Activated CD4-positive, alpha-beta T cell treated with anti-CD3 and anti-CD28 coated beads for 1 hour (primary cell): ENCODE measurements at places on chromosomes 11 and 22.

GRCh38 chr11:74949753-74950137 lies 679 bp downstream of the SPCS2 start:
- no peak for DNase-seq

GRCh38 chr11:68893282-68893681 lies 10.3 kb downstream of the MRPL21 start:
- no peak for DNase-seq

DNA sequence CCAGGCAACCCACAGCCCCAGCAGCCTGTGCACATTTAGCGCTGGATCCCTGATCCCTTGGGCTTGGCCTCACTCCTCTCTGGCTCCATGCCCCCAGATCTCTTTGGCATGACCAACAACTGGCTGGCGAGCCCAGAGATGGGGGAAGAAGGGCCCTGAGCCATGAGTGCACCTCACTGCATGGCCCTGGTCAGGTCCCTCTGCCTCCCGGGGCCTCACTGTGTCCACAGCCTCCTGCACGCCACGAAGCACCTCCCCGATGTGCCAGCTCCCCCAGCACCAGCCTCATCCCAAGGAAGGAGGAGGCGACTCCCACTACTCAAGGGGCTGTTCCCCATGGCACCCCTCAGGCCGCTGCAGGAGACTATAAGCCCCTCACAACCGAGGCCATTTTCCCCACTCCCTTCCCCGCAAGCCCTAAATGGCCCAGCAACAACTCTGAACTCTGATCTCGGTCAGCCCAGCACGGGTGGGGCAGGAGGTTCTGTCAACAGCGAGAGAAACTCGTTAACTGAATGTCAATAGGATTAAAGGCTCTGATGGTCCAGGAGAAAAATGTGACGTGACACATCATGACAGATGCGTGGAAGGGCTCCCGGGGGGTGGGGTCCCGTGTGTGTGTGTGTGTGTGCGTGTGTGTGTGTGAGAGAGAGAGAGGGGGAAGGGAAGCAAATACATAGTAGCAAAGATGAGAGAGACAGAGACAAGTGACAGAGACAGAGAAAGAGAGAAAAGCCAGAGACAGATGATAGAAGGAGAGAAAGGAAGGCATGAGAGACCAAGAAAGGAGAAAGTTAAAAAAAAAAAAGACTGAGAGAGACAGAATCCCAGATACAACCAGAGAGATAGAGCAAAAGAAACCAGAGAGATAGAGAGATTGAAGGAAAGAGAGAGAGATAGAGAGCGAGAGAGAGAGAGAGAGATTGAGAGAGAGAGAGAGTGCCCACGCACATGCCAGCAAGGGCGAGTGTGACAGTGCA lies 28.4 kb upstream of the SYT7 start:
- DNase-seq = no peak

DNA sequence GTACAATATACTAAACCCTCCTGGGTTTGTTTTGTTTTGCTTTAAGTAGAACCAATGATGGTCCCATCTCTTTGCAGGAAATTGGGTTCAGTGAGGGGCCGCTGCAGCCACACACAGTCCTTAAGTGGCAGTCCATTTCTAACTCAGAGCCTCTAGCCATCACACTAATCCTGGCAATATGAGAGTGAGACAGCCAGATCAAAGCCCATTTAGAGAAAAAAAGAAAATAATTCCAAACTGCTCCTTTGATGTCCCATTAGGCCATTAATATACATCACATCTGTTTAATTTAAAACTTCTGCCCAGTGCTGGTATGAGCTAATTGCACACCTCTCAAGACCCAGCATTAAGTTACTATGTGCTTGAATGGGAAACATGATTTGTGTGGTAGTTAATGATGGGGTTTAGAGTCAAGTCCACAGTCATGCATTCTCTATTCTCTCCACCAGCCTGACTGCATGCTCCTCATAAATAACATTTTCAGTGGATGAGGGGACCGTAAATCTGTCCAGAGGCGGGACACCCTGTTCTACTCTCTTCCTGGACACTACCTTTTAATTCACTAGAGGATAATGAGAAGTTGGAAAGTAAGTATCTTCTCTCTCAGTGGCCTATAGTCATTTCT lies 53.8 kb upstream of the BIRC3 start:
- DNase-seq = no peak

- no peak for DNase-seq
Measured at GRCh38 chr11:103844327-103845215, 191.9 kb upstream of the DDI1 start.

GRCh38 chr22:40108396-40108795 lies 69.3 kb upstream of the TNRC6B start:
- DNase-seq = no peak

DNA sequence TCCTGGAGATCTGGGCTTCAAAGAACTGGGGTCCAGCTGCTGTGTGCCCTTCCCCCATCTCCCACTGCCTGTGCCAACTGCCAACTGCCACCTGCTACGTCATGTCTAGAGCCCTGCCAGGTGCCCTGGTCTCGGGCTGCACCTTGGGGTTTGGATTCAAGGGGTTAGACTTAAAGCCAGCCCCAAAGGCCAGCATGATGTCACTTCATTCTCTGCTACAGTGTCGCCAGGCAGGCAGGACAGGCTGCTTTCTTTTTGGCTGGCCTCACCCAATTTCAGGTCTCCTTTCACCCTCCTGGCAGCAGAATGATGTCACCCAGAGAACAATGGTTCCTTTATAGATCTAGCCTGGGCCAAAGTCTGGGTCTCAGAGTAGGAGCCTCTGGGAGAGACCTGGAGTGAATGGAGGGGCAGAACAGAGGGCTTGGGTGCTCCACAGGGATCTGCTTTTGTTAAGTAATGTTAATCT lies 79.5 kb upstream of the CRYBB3 start:
- DNase-seq = no peak

GRCh38 chr22:39893526-39893925 lies at the start of gene ENTHD1:
Gene ENTHD1, minus strand, starts transcription at chr22:39893760. Its CDS starts 6,012 bp downstream, at chr22:39887748.
- no peak for DNase-seq

- DNase-seq = no peak
Measured at GRCh38 chr11:36264973-36265344, 24.3 kb downstream of the COMMD9 start.

DNA sequence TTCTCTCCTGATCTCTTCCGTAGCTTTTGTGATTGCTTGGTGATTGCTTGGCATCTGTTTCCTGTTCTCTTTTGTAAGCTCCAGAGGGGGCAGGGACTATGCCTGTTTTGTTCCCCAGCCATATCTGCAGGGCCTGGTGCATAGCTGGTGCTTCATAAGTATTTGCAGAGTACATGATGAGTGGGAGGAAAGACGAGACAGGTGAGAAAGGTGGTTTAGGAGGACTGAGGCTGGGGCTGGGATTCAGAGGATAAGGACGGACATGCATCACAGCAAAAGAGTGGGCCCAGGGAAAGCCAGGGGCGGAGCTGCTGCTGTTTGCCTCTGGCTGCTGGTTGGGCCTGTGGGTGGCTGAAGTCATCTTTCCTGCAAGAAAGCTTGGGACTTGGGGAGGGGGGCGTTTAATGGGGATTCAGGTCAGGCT lies 62.4 kb downstream of the DSCAML1 start:
- DNase-seq = no peak

DNA sequence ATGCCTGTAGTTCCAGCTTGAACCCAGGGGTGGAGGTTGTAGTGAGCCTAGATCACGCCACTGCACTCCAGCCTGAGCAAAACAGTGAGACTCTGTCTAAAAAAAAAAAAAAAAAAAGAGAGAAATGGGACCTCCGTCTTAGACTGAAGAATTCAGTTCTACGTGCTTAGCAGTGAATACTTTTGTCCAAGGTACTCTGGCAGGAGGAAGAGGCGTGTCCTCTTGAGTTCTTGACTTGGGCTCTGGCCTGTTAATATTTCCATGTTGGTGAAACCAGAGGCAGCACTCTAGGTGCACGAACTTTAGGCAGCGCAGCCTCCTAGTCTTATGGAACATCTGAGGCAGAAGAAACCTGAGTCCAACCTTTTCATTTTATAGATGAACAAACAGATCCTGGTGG lies 2.4 kb downstream of the HMBS start:
- no peak for DNase-seq
